ENCODE measurements at places on chromosomes 7 and 10. TPM values are rescaled to one million over a fixed set of nuclear protein-coding genes. Genes with fewer than 3 reads are reported as not detected.

Gene TMEM130
- 0.88 TPM for total RNA-seq

Gene H2BK1
- total RNA-seq = not detected

Gene TMEM196
- not detected for total RNA-seq

DNA sequence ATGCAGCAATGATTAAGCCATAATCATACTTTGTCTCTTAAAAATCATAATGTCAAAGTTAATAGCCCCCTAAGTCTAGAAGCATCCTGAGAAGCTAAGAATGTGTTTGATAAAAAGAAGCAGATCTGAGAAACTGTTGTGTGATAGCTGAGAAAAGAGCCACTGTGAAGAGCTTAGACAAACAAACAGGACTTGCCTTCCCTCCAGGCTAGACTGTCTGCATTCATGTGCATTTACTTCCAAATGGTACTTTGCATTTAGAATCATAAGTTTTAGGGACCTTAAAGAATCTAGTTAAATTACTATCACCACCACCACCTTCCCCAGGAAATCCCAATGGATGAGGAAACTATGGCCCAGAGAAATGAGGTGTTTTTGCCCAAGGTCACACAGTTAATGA lies 62.7 kb upstream of the NFKB2 start:
- DNase-seq = no peak

DNA sequence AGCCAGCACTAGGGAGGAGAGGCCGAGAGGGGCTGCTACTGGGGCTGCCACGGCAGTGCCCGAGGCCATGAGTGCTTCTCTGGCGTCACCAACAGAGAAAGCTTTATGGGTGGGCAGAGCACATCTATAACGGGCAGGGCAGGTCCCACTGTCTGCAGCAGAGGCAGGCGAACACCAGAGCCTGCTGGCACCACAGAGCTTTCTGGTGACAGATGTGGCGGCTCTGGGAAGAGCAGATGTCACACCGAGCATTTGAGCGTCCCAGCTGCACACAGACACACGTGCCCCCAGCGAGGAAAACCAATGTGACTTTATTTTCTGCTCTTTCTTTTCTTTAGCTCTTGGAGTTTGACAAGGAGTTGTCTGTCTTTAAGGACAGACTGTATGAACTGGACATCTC lies 20.5 kb downstream of the NKX6-2 start:
- DNase-seq = no peak

DNA sequence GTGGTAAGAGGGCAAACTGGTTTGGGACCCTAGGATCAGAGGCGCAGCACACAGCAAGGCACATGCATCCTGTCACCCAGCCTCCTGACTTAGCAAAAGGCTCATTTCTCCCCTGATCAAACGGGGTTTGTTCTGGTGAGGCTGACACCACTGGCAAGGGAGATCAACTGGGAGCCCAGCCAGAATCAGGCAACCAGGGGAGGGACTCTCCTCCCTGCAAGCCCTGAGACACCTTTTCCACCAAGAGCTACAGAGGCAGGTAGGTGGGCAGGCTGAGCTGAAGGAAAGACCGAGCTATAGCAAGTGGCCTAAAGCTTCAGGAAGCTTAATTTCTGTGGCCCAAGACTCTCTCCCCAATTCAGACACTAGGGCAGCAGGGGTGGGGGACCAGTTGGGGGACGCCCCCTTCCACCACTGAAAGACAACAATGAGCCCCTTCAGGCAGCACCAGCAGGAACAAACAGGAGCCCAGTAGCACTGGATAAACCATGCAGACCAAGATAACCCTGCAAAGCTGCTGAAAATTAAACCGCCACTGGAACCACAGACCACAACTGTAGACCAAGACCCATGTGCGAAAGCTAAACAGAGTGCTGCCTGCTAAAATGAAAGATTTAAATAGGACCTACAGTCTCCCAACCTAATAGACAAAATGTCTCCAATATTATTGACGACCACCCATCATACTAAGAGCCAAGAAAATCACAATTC lies 27.1 kb upstream of the SAR1A start:
- DNase-seq = no peak

Measured in breast epithelium (tissue), 4 donors.